ENCODE measurements at places on chromosomes 6 and 20.
A peak's percentile ranks its signal among the peaks of the same experiment; 100 is the strongest.

DNA sequence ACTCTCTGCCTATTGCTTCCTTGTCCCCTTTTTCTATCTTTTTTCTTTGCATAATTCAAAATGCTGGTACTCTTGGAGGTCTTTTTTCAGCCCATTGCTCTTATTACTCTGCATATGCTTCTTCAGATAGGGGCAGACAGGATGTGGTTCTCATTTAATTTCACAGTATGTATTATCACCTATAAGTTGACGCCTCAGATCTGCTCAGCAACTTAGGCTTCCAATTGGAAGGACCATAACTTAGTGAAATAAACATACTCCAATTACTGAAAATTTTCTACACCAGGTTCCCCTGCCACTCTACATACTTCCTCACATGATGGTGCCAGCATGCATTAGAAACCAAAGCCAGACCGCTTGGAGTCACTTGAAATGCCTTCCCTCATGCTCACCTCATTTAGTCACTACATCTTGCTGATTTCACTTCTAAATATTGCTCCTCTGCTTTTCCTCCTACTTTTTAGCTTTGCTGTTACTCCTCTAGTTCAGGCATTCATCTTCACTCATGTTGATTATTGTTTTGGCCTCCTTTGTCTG is 34.5 kb upstream of the AHI1 start:
- no peak for DNase-seq

DNA sequence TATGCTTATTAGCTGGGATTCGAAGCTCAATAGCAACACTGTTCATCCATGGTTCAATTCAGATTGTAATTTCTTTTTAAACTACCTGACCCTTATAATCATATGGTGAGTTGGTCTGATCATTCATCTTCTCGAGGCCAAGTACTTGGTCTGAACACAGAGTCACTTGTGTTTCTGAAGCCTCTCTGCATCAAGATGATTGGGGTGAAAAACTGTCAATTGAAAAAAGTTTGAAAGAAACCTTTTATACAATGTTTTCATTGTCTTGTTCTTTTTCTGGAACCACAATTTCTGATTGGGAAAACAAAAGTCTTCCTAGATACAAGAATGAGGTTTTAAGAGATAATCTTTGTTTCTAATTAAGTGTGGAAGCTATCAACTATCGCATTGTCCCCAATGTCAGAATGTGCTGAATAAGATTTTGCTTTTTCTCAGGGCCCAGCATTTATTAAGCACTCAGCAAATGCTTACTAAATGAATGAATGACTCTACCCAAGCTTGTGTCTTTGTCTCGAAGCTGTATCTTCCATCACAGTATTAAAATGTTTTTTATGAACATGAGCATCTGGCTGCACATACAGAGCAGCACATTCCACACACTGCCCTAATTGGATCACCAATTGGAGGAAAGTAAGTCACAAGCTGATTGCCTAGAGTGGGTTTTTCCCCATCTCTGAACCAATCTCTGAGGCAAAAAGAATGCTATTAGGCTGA is 45.0 kb upstream of the MOXD1 start:
- no peak for DNase-seq

DNA sequence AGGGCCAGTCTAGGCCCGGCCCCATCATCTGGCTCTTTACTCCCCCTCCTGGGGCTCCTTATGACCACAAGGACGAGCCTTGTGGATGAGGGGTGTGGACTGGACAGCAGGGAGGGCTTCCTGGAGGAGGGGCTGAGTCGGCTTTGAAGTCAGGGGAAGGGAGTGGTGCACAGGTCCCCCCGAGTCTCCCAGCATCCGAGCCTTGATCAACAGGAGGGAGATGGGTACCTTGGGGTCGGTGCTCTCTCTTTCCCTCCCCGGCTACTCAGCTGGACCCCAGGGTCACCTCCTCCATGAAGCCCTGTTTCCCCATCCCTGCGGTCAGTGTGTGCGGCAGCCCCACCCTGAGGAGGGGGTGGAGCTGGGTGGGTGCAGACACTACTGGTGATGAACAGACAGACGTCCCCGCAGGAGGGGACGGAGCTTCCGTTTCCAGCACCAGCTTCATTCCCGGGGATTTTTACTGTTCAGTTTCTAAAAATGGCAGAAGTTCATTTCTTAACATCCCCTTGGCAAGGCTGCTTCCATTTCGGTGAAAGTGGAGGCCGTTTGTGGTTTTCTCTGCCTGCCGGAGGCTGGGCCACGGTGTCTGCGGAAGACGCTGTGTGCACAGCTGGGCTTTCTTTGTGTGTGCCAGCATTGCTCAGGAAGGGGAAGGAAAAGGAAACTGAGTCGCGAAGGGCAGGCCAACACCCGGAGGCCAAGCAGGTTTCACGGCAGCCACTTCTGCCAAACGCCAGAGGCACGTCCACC is 19.6 kb downstream of the NTSR1 start:
- DNase-seq: peak; percentile 5

GRCh38 chr6:127341471-127342202 is 1.8 kb downstream of the ECHDC1 start:
- no peak for DNase-seq

DNA sequence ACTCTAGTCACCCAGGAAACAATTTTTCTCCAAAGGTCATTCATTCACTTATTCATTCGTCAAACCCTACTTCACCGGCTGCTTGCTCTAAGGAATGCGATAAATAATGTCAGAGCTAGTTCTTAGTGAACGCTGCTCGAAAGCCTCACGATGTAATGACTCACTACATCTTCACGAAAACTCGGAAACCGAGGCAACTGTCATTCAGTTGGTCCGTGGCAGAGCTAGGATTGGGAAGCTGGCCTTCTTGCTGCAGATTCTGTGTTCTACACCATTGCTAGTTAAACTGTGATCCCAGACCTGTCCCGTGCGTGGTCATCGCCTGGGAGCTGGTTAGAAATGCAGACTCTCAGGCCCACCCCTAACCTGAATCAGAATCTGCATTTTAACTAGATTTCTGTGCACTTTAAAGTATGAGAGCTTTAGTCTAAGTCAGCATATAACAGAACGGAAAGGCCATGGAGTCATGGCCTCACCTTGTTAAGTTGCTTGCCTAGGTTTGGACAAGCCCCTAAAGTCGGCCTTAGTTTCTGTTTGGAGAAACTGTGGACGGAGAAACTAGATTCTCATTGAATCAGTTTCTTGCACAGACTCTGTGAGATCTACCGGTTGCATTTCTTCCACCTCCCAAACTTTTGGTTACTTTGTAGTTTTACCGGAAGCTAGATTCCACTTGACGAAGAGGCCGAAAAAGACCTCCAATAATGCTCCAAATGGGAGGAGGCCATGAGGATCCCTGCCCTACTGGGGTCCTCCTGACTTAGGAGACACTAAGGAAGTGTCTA is 651 bp upstream of the CCND3 start:
- peak; percentile 47 for DNase-seq

DNA sequence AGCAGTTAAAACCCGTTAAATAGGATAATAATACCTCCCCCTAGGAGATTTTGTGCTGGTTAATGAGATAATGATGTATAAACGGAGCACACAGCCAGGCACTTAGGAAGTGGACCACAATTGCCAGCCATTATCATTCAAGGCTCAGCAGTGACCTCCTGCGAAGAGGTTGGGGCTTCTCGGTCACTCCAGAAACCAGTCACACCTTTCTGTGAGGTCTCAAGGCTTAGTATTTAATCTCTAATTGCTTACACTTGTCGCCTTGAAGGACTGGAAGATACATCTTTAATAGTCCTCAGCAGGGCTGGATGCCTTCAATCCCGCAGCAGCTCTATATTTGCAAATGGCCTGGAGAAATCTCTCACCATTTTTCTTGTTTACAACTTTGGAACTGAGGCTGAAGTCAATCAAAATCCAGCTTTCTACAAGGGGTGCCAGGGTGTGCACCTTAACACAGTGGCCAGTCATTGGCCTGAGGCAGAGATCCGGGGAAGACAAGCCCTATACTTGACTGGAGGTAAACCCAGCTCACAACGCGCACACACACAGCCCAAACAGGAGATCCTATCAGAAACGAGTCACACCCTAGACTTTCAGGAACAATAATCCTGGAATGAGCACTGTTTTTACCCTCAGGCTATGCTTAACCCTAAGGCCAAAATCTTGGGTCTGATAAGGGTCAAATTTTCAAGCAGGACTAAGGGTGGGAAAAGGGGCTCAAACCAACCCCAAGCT is 1.2 kb downstream of the POU5F1 start:
- DNase-seq: no peak

- DNase-seq: no peak
Measured at GRCh38 chr6:41033776-41034175, 5.2 kb downstream of the UNC5CL start.

- DNase-seq: no peak
Measured at GRCh38 chr6:61886608-61887259, 399.3 kb downstream of the KHDRBS2 start.

GRCh38 chr6:11978169-11978987 is 33.7 kb upstream of the HIVEP1 start:
- no peak for DNase-seq

GRCh38 chr6:53910834-53911233 is 116.0 kb downstream of the LRRC1 start:
- DNase-seq: no peak

DNA sequence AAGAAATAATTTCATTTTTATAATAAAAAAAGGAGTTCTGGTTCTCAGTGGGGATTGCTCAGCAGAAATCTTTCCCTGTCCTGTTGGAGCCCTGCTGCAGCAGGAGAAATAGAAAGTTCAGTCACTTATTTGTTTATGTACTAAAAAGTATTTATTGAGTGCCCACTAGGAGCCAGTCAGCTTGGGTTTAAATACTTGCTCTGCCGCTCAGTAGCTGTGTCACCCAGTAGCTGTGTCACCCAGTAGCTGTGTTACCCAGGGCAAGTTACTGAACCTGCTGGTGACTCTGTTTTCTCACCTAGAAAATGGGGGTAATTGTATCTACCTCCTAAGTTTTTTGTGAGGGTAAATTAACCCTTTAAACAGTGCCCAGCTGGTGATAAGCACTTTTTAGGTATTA is 32.9 kb downstream of the FOXF2 start:
- DNase-seq: no peak

DNA sequence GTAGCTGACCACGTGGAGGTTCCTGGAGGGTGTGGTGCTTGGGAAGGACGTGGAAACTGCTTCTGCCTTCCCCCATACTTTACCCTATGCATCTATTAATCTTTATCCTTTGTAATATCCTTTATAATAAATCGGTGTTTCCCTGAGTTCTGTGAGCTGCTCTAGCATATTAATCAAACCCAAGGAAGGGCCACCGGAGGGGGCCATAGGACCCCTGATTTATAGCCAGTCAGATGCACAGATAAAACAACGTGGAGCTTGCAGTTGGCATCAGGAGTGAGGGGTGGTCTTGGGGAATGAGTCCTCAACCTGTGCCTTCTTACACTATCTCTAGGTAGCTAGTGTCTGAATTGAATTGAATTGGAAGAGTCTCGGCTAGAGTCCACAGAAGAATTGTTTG is 36.5 kb upstream of the TFAP2A start:
- DNase-seq: no peak

DNA sequence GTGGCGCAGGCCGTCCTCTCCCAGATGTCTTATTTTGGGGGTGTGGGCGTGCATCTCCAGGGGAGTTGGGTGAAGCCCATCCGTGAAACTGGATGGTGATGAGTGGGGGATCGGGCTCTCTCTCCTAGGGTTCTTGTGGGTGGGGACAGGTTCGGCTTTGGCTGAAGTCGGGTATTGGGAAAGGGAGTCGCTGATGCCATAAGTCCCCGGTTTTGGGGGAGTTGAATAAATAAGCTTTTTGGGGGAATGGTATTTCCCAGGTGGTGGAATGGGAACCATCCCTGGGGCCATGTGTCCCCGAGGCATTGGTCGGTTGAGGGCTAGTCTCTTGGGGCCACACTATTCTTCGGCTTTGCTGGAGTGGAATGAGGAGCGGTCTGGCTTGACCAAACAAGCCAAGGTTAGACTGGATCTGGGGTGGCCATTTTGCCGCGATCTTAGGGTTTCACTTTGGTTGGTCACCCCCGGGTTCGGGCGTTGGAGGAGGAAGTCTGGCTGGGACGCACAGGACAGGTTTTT is 481 bp downstream of the ZNF133 start:
- no peak for DNase-seq

DNA sequence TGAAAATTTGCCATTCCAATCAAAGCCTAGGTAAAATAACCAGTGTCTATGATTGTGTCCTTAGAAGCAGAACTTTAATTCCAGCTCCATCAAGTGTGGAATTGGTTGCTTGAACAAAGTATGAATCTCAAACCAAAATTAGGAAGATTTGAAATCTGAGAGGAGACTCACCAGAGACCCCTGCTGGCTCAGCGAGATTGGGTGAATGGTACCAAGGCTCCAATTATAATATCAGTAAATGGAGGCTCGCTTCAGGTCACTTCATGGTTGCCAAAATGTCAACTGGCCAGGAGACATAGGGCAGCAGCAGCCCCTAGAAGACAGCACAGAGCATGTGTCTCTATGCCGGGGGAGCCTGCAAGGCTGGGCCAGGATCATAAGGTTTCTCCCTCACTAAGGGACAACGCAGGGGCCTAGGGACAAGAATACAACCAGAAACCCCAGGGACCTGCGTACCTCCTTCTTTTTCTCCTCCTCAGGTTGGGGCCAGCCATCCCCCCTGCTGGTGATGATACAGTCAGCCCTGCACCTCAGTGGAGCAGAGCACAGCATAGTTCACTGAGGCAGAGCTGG is 14.0 kb downstream of the RBL1 start:
- DNase-seq: peak; percentile 53

DNA sequence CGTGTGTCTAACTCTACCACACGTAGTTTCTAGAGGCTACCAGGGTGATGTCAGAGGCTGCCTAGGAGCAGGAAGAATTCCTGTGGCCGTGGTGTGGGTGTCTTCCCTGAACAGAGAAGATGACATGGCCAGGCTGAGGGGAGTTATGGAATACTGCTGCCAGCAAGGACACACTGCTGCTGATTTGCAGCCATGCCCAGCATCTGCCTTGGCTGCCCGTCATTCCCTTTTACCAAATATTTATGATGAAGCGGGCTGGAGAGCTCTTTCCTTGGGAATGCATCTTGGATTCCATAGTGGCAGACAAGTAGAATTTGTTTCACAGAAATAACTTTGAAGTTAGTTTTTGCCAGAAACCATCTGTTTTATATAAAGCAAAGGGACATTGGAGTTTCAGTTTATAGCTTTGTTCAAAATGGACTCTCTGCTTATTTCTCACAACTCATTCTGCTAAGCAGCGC is 80.8 kb upstream of the VSTM2L start:
- no peak for DNase-seq

GRCh38 chr6:129875610-129876520 is 14.8 kb upstream of the TMEM244 start:
- peak; percentile 28 for DNase-seq

DNA sequence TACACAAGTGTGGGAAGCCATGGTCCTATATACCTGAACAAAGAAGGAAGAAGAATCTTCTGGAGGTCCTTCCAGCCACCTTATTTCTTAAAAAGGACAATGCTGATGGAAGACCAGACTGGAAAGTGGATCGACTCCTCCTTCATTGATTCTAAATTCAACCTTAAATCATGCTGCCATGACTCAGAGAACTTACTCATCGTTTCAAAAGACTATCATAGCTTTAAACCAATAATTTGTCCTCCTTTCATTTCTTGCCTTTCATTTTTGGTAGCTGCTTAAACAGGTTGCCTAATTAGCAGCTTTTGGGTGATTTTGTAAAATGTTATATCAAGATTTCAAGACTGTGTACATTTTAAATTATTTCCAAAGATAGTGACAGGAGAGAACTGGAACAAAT is 60.8 kb downstream of the RTN4IP1 start:
- no peak for DNase-seq

- no peak for DNase-seq
Measured at GRCh38 chr6:146803601-146804000, 204.8 kb downstream of the ADGB start.

Data from CD4-positive, alpha-beta T cell treated with Interleukin-15 for 4 hours (primary cell).